ENCODE measurements at places on chromosomes 11 and 22.

DNA sequence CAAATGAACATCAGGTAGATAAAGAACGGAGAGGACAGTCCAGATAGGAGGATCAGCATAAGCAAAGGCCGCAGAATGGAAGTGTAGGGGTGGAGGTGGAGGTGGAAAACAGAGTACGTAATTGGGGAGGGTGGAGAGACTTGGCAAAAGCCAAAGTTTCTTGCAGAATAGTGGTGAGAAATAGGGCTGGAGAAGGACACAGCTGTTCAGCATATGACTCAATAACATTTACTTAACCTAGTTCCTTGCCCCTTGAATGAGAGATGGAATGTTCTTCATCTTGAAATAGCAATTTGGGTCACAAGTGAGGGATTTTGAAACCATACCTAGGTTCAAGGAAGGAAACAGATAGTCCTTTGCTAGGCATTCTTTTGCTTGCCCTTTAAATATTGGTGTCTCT, 235.9 kb upstream of the ARHGAP20 start:
- no peak for DNase-seq

DNA sequence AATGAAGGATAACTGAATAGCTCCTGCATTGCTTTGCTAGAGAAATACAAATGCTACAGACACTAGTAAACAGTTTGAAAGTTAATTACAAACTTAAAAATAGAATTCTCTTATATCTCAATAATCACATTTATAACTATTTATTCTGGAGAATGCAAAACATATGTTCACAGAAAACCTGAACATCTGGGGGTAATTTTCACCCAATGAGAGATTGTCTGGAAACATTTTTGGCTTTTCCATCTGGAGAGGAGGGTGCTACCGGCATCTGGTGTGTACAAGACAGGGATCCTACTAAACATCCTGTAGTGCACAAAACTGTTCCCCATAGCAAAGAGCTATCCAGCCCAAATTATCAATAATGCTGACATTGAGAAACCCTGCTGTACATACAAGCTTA, 378.4 kb upstream of the CHORDC1 start:
- no peak for DNase-seq

DNA sequence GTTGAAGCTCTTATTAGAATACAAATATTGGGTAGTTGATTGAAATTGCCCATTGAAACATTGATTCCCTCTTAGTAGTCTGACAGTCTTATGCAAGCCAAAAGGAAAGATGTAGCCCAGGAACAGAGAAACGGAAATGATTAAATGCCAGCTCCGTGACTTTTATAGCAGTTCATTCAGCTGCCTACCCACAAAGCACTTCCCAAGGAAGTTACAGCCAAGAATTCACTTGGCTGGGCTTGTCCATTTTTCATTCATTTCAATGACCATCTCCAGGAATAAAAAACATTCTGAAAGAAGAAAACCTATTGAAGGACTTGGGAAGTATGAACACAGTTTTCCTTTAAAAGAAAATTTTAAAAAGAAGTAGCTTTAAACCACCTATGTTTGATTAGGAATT, 62.0 kb downstream of the NCAM1 start:
- DNase-seq = no peak

- DNase-seq = no peak
Observed at GRCh38 chr22:35972559-35972958, 56.1 kb downstream of the RBFOX2 start.

DNA sequence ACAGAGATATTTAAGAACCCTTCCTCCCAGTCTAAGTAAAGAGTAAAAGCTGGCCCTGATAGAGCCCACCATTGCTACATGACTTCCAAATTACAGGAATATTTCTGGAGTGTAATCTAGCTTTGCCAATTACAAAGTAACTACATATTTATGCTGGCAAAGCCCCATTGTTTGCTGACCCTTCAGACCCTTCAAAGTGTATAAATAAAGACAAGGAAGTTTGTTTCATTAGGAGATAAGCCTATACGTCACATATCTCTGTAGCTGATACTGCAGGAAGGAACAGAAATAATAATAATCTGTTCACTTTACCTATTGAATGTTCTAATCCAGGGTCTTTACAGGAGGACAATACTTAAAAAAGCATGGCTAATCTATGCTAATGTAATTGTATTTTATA, 375.1 kb downstream of the SOX6 start:
- no peak for DNase-seq

All from AG04450 (cell line).